Karpas-422 (cell line): ENCODE measurements at places on chromosomes 12 and 14. TPM values are rescaled to one million over a fixed set of nuclear protein-coding genes. Genes with fewer than 3 reads are reported as not detected.

DNA sequence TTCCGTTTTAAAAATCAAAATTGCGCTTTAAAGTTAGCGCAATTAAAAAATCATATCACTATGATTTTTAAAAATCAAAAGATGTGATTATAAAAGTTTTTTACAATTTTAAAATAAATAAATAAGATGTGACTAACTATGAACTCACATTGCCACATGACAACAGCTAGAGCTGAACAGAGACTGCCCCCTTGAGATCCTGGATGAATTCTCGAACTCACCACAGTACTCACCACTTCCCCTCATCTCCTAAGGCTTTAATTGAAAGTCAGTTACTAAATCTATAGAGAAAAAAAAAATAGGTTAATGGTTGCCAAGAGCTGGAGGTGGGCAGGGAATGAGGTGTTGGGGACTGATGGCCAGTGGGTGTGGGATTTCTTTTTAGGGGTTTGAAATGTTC is 384.2 kb downstream of the ZFP36L1 start:
- no peak for DNase-seq
- no peaks in the 10 kb centered on the region for H3K27me3 ChIP-seq
- H3K4me1 ChIP-seq = no peaks in the 10 kb centered on the region
- H3K36me3 ChIP-seq = no peaks in the 10 kb centered on the region
- no peak overlapping the region for H3K4me3 ChIP-seq
- no peak overlapping the region for H3K27ac ChIP-seq

- H3K36me3 ChIP-seq = no peaks in the 10 kb centered on the region
- H3K27ac ChIP-seq = no peak overlapping the region
- no peak overlapping the region for H3K4me3 ChIP-seq
- DNase-seq = no peak
- H3K4me1 ChIP-seq = peaks cover 13% of the 10 kb centered on the region
- no peaks in the 10 kb centered on the region for H3K27me3 ChIP-seq
Observed at GRCh38 chr12:52058631-52059361, 7.6 kb downstream of the NR4A1 start.

Gene MFAP5
- total RNA-seq = not detected in 2 replicates

DNA sequence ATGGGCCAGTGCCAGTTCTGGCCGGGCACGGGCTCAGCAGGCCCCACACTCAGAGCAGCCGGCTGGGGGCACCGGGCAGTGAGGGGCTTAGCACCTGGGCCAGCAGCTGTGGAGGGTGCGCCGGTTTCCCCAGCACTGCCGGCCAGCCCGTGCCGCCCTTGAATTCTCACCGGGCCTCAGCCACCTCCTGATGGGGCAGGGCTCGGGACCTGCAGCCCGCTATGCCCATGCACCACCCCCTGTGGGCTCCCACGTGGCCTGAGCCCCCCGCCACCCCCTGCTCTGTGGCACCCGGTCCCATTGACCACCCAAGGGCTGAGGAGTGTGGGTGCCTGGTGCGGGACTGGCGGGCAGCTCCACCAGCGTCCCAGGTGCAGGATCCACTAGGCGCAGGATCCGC is 15.4 kb upstream of the GTF2A1 start:
- no peak overlapping the region for H3K4me3 ChIP-seq
- H3K27ac ChIP-seq = no peak overlapping the region
- H3K27me3 ChIP-seq = no peaks in the 10 kb centered on the region
- no peak for DNase-seq
- H3K36me3 ChIP-seq = no peaks in the 10 kb centered on the region

Gene SELPLG
- total RNA-seq = 0.97 and 2.5 TPM in 2 replicates

DNA sequence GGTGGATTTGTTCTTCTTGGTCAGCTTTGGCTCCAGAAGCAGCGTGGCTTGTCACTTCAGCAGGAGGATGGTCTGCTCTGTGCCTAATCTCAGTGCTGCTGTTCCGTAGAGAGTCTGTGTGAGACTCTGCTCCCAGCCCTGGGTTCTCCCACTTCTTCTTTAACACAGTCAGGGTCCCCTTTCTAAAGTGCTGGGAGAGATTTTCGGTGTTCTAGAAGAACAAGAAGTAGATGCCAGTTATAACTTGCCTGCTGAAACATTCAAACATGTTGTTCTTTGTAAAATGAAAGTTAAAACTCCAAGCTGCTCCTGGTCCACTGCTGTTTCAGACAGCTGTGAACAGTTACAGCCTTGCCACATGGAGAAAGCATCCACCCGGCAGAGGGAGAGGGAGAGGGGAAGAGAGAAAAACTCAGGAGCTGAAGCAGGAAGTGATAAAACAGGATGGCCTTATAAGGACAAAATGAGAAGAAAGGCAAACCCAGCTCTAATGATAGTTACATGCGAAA is 55.2 kb upstream of the CERS5 start:
- peak; percentile 81 for DNase-seq
- peaks cover 47% of the 10 kb centered on the region for H3K4me1 ChIP-seq
- peak overlapping the region; percentile 75 for H3K4me3 ChIP-seq
- H3K27ac ChIP-seq = peak overlapping the region; percentile 96

GRCh38 chr14:24984846-24985589 is 64.9 kb downstream of the STXBP6 start:
- H3K36me3 ChIP-seq = no peaks in the 10 kb centered on the region
- H3K27me3 ChIP-seq = no peaks in the 10 kb centered on the region; the same call in 1 of the 2 replicates
- no peak overlapping the region for H3K4me3 ChIP-seq
- no peaks in the 10 kb centered on the region for H3K4me1 ChIP-seq
- H3K27ac ChIP-seq = no peak overlapping the region

DNA sequence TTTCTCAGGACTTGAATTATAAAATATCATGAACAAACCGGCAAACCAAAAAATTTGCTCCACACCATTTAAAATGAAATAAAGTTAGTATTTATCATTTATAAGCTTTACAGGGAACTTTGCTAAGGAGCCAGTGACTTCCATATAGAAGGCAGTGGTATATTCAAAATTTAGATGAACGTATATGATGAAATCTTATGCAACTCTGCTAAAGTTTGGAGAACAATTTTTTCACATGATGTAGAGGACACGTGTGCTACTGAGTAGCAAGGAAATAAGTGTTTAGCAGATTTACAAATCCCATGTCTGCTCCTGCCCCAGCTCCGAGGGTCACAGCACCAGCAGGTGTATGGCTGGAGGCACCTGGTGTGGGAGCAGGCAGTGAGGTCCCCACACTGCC is 70.8 kb upstream of the IFNG-AS1 start:
- H3K27me3 ChIP-seq = no peaks in the 10 kb centered on the region; the same call in 1 of the 2 replicates
- no peaks in the 10 kb centered on the region for H3K4me1 ChIP-seq
- DNase-seq = no peak
- H3K4me3 ChIP-seq = no peak overlapping the region

Gene LPAR5
- 10.3 and 14.6 TPM in 2 replicates for total RNA-seq

DNA sequence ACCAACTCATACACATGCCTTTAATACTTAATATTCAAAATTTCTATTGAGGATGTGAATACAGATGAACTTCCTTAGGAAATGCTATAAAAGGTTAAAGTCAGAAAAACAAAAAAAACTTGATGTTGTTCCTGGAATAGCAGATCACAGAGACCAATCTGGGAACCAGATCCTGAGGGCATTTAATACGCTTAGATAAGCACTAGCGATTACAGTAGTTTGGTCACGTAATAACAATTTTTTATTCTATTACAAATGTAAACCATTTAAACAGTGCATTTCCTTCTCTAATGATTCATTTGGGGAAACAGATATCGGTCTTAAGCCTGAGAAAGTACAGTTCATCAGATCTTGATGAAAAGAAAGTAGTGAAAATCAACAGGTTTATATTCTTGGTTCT is 30.8 kb upstream of the ABCC9 start:
- H3K4me1 ChIP-seq = no peaks in the 10 kb centered on the region
- no peaks in the 10 kb centered on the region for H3K36me3 ChIP-seq
- DNase-seq = peak; percentile 5
- no peak overlapping the region for H3K27ac ChIP-seq
- H3K27me3 ChIP-seq = no peaks in the 10 kb centered on the region

DNA sequence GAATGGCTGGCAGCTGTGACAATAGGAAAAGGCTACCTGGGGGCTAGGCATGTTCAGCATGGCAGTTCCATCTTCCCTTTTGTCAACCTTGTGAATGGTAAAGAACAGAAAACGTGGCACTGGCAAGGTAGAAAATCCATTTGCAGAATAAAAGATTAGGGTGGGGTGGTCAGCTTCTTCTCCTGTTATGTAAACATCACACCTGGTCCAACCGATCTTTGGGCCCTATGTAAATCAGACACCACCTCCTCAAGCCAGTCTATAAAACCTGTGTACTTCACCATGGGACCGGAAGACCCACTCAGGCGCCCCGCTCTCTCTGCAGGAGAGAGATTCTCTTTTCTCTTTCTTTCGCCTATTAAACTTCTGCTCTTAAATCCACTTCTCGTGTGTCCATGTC is 19.6 kb upstream of the TMEM30B start:
- peaks cover 19% of the 10 kb centered on the region for H3K4me1 ChIP-seq
- no peak overlapping the region for H3K4me3 ChIP-seq
- H3K36me3 ChIP-seq = no peaks in the 10 kb centered on the region
- DNase-seq = no peak
- no peaks in the 10 kb centered on the region for H3K27me3 ChIP-seq

GRCh38 chr12:8577879-8578278 is 34.8 kb downstream of the AICDA start:
- H3K36me3 ChIP-seq = no peaks in the 10 kb centered on the region
- DNase-seq = peak; percentile 92
- H3K4me1 ChIP-seq = peaks cover 44% of the 10 kb centered on the region
- peak overlapping the region; percentile 98 for H3K27ac ChIP-seq

DNA sequence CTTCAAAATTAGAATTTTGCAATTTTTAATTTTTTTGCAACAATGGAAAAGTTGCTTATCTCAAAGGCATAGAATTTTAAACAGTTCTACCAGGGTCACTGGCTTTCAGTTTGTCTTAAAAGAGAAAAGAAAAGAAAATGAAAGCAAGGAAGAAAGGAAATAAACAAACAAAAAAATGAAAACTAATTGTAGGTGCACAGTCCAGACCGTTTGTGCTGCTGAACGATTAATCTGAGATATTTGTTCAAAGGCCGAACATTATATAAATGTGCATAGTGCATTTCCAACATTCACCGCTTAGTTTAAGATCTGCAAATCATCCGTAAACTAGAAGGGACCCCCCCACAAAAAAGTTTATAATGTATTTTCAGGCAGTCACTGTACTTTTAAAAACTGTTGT is 5.5 kb upstream of the OTX2 start:
- no peak overlapping the region for H3K4me3 ChIP-seq
- H3K36me3 ChIP-seq = no peaks in the 10 kb centered on the region
- DNase-seq = no peak
- no peaks in the 10 kb centered on the region for H3K4me1 ChIP-seq
- H3K27ac ChIP-seq = no peak overlapping the region

Gene RFX4
- not detected in 2 replicates for total RNA-seq

GRCh38 chr14:101235335-101236103 is 325.8 kb upstream of the DIO3 start:
- no peaks in the 10 kb centered on the region for H3K4me1 ChIP-seq
- no peak overlapping the region for H3K27ac ChIP-seq
- no peaks in the 10 kb centered on the region for H3K36me3 ChIP-seq
- peak; percentile 75 for DNase-seq

- peaks cover 11% of the 10 kb centered on the region; the same call in 1 of the 2 replicates for H3K36me3 ChIP-seq
- no peak for DNase-seq
- no peaks in the 10 kb centered on the region for H3K27me3 ChIP-seq
Observed at GRCh38 chr14:50099335-50099734, 17.0 kb downstream of the VCPKMT start.

Gene SOCS4
- 20.2 and 50.3 TPM in 2 replicates for total RNA-seq

- H3K4me1 ChIP-seq = peaks cover 22% of the 10 kb centered on the region
- no peaks in the 10 kb centered on the region for H3K27me3 ChIP-seq
- peaks cover 7% of the 10 kb centered on the region; the same call in 1 of the 2 replicates for H3K36me3 ChIP-seq
- H3K27ac ChIP-seq = no peak overlapping the region
- peak; percentile 87 for DNase-seq
- no peak overlapping the region for H3K4me3 ChIP-seq
Observed at GRCh38 chr12:57008178-57008577, 1.8 kb upstream of the ZBTB39 start.

DNA sequence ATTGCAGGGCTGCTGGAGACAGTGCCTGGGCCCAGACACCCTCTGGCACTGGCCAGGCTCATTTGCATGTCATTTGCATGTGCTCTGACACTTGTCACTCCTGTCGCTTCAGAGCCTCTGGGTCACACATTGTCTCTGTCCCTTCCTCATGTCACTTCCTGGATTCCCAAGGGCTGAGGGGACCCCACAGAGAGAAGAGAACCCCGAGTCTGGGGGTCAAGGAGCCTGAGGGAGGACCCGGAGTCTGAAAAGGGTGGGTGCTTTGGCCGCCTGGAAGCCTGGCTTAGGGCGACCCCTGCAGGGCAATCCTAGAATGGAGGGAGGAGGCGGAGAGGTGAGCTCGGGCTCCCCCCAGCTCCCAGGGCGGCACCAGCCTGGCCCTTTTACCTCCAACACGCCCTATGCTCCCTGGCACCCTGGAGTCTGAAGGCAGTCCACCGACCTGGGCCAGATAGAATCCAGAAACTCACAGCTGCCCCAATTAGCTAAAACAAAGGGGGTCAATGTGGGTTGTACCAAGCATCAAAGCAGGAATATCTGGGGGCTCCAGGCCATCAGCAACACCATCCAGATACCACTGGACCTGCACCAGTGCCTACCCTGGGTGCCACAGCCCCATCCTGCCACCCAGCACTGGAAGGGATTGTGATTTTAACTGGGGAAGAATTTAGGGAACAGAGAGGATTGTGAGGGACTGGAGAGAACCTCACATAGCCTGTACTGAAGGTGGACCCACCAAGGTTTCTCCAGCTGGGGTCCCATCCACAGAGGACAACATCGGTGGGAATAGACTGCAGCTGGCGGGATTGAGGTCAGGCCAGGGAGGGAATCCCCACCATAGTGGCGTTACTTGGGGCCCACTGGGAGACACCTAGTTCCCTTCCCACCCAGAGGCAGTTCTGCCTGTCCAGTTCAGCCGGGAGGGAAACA is 21.8 kb upstream of the KRT78 start:
- no peak overlapping the region for H3K27ac ChIP-seq
- peaks cover 17% of the 10 kb centered on the region for H3K4me1 ChIP-seq
- no peaks in the 10 kb centered on the region for H3K36me3 ChIP-seq

DNA sequence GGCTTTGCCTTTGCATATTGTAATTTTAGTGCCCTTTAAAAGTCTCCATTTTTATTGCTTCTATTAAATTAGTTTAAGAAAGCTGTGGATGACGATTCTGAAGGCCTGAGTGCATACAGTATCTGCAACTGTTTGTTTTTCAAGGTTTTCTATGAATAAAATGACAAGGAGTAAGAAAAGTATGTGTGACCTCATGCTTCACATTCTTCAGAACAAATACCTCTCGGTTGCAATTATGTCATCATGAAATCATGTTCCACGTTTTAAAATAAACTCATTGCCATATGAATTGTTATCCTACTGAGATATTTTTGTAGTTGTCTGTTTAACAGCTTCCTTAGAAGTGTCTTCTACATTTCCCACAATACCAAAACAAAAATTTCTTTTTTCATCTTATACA is 374.6 kb downstream of the MDGA2 start:
- no peaks in the 10 kb centered on the region for H3K4me1 ChIP-seq
- DNase-seq = no peak
- H3K4me3 ChIP-seq = no peak overlapping the region
- no peak overlapping the region for H3K27ac ChIP-seq
- H3K27me3 ChIP-seq = no peaks in the 10 kb centered on the region

Gene KRT85
- not detected in 2 replicates for total RNA-seq

GRCh38 chr12:47885012-47885501 is 19.7 kb downstream of the VDR start:
- no peak overlapping the region for H3K4me3 ChIP-seq
- H3K27me3 ChIP-seq = no peaks in the 10 kb centered on the region
- DNase-seq = no peak
- H3K36me3 ChIP-seq = no peaks in the 10 kb centered on the region

Gene TMEM179
- not detected in 2 replicates for total RNA-seq

Gene RNF212B
- total RNA-seq = not detected in 2 replicates

Gene RIMKLB
- 0.89 and 0.90 TPM in 2 replicates for total RNA-seq

- H3K4me1 ChIP-seq = peaks cover 7% of the 10 kb centered on the region
- DNase-seq = no peak
- H3K27me3 ChIP-seq = no peaks in the 10 kb centered on the region
- H3K27ac ChIP-seq = no peak overlapping the region
- H3K4me3 ChIP-seq = no peak overlapping the region
- H3K36me3 ChIP-seq = no peaks in the 10 kb centered on the region
Observed at GRCh38 chr12:19597167-19598026, 158.1 kb downstream of the AEBP2 start.

Gene SRRM4
- total RNA-seq = not detected in 2 replicates
